ENCODE measurements at places on chromosomes 16 and 17. TPM values are rescaled to one million over a fixed set of nuclear protein-coding genes. Genes with fewer than 3 reads are reported as not detected.

- no peak for DNase-seq
These were observed 16.1 kb upstream of the GPRC5C start for GRCh38 chr17:74415608-74416396.

DNA sequence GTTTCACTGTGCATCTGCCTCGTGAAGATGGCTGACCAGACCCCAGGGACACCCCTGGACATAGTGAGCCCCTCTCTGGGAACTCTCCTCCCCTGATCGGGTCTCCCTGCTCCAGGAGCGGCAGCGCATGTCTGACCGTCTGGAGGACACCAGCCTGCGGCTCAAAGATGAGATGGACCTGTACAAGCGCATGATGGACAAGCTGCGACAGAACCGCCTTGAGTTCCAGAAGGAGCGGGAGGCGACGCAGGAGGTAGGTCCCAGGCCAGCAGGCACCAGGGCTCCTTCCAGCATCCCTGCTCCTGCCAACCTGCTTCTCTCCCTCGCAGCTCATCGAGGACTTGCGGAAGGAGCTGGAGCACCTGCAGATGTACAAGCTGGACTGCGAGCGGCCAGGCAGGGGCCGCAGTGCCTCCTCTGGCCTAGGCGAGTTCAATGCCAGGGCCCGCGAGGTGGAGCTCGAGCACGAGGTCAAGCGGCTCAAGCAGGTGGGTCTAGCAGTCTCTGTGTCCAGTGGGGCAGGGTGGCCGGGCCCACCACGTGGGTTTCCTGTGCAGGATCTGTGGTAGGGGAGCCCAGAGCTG lies 136.9 kb downstream of the RAB11FIP4 start:
- DNase-seq, result no peak

GRCh38 chr17:67376415-67376736 lies 705 bp upstream of the PITPNC1 start:
- DNase-seq, result no peak

GSG1L2 gene
- total RNA-seq, result not detected

- no peak for DNase-seq
These were observed 849 bp upstream of the SOX15 start for GRCh38 chr17:7590743-7591142.

DNAH9 gene
- not detected for total RNA-seq

PIRT gene
- not detected for total RNA-seq
